ENCODE measurements at places on chromosomes 4 and X.

GRCh38 chrX:148298737-148299136, 201.7 kb upstream of the AFF2 start:
- no peak for DNase-seq

DNA sequence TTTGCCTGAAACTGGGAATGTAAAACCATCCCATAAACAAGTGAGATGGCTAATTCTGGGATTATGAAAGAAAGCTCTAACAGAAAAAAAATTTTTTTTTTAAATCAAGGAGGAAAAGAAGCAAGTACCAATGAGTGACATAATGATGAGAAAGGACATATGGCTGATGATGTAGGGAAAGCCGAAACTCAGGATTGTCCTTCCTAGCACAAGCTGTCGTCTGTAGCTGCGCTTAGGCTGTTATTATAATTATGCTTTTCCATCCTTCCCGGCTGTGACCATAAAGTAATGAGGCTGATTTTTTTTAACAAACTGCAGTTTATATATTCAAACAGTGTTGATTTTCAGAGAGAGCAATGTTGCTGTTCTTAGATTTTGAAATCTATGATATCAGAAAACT, 209.8 kb upstream of the NOCT start:
- no peak for DNase-seq

GRCh38 chr4:151459375-151459774, 50.4 kb downstream of the FHIP1A start:
- DNase-seq, result no peak

DNA sequence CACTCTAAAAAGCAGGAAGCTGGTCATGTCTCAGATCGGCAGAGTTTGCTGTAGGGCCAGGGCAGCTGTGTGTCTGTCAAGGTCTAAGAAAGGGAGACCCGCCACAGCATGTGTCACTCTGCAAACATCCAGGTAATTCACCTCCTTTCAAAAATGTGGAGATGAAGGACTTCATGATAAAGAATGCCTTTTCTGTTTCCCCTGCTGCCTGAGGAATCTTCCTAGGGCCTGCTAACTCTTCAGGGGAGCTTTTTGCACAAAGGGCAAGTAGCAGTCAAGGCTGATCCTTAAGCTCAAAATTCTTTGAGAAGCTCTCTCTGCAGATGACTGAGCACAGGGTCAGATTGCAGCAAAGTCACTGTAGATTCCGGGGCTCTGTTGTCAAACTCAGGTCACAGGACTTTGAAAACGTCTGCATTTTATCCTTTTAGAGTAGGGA, 21.1 kb downstream of the RASL11B start:
- DNase-seq, result no peak

DNA sequence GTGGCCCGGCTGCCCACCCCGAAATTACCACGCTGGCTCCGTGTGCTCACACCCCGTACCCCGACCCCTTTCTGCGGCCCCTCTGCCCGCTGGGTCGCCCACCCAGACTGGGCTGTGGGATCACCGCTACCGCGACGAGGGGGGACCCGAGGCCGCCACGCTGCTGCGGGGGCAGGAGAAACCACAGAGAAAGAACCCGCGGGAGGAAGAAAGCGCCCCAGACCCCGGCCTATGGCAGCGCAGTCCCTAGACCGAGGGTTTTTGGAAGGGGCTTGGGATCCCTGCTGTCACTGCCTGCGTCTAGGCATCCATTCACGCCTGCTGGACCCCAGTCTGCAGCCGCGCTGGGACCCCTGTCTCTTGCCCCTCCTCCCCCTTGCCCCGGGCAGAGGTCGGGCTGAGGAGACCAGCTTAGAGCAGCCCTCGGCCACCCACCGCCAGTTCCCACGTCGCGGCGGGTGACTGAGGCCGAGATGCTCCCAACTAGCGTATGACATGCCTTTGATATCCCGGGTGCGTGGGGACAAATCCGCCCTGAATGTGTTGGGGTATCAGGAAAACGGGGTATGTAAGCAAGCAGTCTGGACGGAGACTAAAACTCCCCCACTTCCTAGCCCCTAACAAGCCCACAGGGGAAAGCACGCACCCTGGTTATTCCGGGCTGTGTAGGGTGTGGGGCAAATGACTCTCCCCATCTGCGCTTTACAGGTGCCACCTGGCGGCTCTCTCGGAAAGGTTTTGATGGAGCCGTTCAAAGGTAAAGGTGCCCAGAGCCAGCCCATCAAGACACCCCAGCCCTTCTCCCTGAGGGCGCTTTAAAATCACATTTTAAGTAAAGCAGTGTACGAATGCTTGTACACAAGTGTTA, 862 bp upstream of the INPP4B start:
- DNase-seq, result peak; percentile 78

DNA sequence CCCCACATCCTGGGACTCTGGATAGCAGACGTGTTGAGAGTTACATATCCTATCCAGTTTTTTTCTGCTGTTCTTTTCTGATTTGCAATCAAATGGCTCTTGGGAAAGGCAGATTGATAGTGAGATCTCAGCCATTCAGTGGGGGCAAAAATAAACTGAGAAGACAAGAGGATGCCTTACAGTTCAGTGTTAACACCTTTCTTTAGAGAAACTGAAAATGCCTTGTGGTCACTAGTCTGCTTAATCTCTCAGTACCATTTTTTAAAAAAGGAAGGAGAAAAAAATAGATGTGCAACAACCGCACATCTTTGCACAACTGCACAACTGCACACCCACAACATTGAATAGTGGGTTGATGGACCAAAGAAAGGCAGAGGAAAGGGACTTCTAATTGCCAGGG, 109.3 kb downstream of the ARHGEF9 start:
- no peak for DNase-seq

DNA sequence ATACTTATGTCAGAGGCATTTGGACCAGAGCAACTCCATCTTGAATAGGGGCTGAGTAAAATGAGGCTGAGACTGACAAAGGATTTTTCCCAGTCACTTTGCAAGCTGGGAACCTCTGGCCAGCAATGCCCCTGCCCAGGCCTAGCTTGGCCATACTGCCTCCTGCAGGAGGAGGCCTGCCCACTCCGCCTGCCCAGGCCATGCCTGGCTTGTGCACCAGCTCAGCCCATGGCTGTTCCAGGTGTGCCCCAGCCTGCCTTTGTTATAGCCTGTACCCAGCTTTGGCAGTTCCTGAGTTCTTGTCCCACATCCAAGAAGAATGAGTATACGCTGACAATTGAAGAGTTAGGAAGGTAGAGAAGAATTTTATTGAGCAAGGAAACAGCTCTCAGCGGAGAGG, 176.1 kb downstream of the AASDH start:
- DNase-seq, result no peak

DNA sequence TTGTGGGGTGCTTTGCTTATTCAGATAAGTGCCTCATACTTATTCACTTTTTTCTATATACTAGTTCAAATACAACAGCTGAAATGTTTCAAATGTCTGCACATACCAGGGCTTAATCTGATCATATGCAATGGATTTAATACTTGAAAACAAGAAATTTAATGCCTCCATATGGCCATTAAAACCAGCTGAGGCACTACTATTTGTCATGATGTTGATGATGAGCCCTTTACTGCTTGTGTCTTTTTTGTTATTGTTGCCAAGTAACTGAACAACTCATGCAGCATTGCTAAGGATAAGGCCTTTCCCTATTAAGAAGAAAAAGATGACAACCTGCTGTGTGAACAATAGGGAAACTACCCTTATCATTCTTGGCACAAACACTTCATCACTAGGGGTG, 52.5 kb downstream of the MAGEB10 start:
- no peak for DNase-seq

DNA sequence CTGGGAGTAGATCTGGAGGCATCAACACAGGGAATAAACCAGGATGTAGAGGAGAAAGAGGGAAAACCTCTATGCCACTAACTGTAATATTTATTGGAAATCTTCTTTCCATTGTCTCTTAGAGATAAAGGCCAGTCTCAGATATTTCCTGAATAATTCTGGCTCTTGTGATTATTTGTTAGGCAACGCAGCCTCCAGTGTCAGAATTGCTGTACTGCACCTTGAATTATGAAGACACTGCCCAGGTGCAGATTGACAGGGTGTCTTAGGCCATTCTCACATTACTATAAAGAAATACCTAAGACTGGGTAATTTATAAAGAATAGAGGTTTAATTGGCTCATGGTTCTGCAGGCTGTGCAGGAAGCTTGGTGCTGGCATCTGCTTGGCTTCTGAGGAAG, 100.7 kb upstream of the ZDHHC15 start:
- DNase-seq, result no peak

- no peak for DNase-seq
Measured at GRCh38 chr4:6727081-6727942, 11.3 kb downstream of the BLOC1S4 start.

DNA sequence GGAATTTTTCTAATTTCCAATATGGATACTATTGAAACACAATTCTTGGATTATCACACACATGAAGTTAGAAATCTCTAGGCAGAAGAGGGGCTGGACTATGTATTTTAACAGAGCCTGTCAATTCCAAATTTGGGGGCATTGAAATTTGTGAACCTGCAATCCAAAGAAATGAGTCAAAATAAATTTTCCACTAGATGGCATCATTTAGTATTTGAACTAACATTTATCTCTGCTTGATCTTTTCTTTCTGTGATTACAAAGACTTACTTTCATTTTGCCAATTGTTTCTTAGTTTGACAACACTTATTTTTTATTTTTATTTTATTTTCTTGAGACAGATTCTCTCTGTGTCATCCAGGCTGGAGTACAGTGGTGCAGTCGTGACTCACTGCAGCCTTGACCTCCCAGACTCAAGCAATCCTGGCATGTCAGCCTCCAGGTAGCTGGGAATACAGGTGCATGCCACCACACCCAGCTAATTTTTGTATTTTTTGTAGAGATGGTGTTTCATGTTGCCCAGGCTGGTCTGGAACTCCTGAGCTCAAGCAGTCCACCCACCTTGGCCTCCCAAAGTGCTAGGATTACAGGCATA, 2.7 kb upstream of the PYURF start:
- DNase-seq, result peak; percentile 39

DNA sequence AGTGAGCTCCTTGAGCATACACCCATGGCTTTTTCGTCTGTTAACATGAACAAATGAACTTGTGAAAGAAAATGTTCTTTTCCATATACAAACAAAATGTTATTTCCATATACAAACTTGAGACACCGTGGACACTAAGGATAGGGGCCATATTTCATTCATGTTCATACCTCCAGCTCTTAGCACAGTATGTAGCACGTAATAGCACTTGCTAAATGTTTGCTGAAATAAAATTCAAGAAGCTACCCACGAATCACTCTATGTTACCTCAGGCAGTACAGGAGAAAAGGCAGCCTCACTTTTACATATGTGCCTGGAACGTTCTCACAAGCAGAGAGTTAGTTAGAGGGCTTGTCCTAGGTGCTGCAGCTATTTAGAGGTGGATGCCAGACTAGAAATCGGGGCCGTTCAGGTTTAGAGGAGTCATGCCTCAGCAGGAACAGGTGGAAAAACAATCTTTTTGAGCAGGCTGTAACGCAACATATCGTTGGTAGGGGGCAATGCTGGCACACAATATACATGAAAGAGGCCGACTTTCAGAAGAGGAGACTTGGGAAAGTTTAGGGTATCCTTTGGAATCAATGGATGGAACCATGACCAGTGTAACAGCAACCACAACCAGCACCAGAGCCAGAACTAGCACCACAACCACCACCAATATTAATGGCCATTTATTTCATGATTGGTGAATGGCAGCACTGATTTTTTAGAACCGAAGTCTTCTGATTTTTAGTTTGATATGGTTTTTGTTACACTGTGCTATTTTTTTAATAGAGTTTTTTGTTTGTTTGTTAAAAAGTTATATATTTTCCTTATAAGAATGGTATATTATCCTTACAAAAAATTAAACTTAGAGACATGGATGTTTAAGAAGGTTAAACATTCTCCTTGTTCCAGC, 14.8 kb upstream of the PAQR3 start:
- no peak for DNase-seq

DNA sequence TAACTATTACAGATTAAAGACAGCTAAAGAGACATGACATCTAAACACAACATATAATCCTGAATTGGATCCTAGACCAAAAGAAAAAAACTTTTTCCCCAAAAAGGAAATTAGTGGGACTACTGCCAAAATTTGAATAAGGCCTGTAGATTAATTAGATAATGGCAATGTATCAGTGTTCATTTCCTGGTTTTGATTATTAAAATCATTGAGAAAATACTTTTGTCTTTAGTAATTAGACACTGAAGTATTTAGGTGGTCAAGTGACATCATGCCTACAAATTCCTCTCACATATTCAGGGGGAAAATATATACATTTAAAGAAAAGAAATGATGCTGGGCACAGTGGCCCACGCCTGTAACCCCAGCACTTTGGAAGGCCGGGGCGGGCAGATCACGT, 10.4 kb upstream of the USO1 start:
- no peak for DNase-seq

DNA sequence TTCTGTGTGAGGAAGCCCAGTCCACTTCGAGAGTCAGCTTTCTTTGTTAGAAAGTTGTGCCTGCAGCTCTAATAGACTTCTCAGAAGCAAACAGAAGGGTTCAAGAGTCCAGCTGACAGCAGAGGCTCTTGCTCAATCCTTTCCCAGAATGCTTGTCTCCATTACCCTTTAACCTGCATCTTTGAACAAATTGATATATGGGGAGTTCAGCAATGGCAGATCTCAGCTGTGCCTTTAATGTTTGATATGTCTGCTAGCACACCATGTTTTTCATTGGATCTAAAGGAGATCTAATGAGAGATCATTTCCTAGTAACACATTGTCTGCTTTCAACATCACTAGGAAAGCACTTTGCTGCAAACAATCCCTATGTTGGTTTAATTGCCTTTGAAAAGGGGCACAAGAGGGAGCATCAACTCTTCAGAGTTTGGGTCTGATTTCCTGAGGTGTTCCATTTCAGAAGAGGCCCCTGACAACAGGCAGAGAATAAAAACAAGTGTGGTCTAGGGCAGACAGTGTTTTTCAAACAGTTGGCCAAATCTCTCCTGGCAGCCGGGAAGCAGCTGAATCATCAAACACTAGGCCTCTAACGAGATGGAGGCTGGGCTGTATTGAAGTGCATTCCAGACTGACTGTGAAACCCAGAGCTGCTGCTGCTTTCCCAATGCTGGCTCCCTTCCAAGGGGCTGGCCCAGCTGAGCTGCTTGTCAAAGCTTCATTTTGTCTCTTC, 55.5 kb downstream of the LUZP4 start:
- no peak for DNase-seq

DNA sequence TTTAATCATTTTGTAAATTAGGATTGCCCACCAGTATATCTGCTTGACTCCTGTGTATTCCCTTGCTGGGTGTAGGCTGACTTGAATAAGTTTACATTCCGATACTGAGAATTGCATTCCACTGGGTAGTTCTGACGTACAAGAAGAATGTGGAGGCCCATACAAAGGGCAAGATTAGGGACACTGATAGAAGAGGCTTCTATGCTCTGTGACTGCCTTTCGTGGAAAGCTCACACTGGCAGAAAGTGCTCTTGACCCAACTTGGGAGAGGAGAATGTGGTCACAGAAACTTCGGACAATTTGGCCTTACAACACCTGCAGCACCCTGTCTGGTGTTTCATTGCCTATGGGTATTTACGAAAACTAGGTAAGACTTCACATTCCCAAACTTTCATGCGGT, 126.3 kb downstream of the RAPGEF2 start:
- no peak for DNase-seq

DNA sequence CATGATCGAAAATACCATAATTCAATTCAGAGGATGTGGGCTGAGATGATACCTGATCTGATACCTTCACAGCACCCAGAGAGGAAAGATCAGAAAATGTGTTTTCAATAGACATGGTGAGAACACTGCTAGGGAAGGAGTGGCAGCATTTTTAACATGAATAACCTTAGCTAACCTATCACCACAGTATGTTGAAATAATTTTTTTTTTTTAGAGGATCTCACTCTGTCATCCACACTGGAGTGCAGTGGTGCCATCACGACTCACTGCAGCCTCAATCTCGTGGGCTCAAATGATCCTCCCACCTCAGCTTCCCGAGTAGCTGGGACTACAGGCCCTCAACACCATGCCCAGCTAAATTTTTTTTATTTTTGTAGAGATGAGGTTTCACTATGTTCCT, 90.5 kb upstream of the RAPGEF2 start:
- no peak for DNase-seq

Measured in CD4-positive, alpha-beta T cell treated with Interleukin-10 for 1 hour (primary cell).